ENCODE measurements at places on chromosomes 16 and 17.

DNA sequence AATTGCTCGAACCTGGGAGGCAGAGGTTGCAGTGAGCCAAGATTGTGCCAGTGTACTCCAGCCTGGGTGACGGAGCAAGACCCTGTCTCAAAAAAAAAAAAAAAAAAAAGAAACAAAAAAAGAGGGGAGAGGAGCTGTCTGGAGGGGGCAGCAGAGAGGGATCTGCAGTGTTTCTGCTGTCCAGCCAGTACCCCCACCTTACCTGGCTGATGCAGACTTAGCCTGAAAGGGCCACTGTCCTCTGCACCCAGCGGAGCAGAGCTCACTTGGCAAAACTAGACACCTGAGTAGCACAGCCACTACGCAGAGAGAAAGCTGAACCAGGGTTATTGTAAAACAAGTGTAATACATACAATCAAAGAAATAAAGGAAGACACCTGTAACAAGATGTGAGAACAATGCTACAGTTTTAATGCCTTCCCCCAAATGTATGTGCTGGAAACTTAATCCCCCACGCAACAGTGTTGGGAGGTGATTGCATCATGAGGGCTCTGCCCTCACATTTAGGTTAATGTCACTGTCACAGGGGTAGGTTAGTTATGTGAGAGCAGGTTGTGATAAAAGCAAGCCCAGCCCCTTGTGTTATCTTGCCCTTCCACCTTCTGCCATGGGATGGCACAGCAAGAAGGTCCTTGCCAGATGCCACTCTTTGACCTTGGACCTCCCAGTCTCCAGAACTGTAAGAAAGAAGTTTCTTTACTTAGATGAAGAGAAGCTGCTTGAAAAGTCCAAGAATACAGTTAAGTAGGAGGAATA lies 211.2 kb downstream of the RPTOR start:
- no peak for DNase-seq

DNA sequence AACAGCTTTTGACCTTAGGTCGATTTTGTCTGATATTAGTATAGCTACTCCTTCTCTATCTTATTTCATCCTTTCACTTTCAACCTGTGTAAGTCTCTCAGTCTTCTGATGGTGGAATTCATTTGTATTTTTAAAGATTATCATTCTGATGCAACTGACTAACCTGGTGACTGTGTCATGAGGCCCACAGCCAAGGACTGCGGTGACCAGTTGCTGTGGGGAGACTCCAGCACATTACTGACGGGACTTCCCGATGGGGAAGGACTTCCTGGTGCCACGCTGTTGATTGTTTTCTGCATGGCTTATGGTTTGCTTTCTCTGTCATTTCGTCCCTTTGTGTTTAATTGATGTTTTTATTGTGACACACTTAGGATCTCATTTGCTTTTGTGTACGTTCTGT lies 34.2 kb downstream of the RMI2 start:
- DNase-seq: no peak

GRCh38 chr16:81263470-81264220 lies 25.2 kb downstream of the BCO1 start:
- no peak for DNase-seq

DNA sequence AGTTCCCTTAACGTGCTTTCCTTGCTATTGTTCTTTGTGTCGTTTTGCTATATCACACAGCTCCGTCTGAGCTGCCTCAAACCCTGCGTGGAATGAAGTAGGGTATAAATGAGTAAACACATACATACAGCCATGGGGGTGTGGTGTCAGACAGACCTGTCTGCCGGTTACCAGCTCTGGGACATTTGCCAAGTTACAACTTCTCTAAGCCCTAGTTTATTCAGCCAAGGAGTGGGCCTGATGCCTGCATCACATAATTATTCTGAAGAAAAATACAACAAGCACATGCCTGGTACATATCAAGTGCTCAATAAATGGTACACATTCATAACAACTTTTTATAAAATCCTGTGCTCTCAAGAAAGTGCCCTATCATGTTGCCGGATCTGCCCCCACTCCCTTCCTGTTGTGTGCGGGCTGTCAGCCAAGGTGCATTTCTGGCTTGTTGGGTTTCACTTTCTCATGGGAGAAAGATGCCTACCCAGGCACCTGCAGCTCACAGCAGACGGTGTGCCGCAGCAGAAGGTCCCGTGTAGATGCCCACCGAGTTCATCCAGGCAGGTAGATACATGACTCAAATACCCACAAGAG lies 30.5 kb downstream of the SMPD3 start:
- peak; percentile 51 for DNase-seq

GRCh38 chr16:77183137-77183536 lies 7.9 kb upstream of the MON1B start:
- DNase-seq: no peak

DNA sequence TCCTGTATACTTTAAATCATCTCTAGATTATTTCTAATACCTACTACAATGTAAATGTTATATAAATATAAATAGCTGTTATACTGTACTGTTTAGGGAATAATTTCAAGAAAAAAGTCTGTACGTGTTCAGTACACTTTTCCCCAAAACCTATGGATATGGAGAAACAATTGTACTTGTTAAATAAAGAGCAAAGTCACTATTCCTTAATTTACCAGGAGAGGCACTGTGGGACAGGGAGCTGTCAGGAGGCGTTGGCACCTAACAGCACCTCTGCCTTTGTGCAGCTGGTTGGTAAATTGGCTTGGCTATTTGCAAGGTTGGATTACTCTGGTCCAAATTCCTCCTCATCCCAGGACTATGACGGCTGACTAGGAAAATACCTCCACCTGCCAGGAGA lies 28.0 kb downstream of the CRHR1 start:
- DNase-seq: no peak

DNA sequence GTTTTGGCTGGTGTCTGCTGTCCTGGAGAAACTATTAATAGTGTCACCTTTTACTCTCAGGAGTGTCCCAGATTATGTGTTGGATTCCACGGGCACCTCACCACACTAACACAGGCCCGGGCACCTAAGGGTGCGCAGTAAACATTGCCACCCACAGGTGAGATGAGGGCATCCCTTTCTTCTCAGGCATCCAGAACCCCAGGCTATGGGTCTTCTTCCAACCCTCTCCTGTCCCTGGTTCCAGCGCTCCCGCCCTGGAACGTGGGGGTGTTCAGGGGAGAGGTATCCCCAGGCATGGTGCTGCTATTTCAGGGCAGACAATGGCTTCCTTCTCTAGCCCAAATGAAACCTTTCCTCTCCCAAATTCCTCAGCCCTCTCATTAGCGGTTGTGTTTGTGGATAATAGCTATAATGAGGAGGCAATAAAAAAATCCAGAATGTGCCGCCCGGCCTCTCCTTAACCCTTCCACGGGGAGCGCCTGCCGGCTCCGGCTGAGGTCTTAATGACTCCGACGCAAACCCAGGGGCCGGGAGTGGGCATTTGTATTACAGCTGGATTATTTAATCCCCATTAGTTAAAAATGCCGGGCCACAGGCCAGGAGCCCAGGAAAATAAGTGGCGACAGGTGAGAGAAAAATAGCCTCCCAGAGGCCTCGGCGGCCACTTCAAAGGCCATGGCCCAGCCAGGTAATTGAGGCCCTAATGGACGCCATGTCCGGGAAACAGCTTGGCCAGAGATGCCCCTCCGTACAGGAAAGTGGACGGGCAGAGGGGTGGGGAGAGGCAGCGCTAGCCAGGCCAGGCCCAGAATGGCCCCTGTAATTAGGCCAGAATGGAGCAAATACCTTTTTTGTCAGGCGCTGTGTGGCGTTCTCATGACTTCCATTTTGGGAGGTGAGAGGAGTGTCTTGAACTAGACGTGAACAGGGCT lies 102.8 kb downstream of the IRX5 start:
- no peak for DNase-seq

- DNase-seq: no peak
These were observed at the start of gene SHISA6 for GRCh38 chr17:11240841-11241610. Gene SHISA6 (plus strand): TSS chr17:11241213.

GRCh38 chr17:67322042-67322787 lies 44.2 kb downstream of the PSMD12 start:
- DNase-seq: no peak

- DNase-seq: peak; percentile 53
These were observed 10.2 kb upstream of the NFATC3 start for GRCh38 chr16:68074850-68075555.

DNA sequence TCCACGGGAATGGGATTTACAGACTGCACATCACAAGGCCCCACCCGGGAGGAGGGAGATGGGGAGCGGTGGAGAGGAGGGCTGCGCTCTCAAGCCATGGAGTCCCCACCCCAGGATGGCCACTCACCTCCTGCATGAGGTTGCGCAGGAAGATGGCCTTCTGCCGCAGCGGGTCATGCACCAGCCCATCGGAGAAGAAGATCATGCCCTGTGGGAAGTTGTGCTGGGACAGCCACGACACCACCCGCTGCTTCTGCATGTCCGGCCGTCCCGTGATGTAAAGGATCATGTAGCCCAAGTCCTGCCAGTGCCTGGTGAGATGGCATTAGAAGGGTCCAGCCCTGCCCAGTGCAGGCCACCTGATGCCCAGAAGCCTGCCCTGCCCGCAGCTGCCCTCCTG lies 17.0 kb downstream of the PIMREG start:
- DNase-seq: no peak

GRCh38 chr16:85699628-85700027 lies 10.9 kb upstream of the GINS2 start:
- DNase-seq: no peak

Measured in activated gamma-delta T cell treated with anti-CD3 and anti-CD28 coated beads, Interleukin-2, amount 50 U/mL, for 16 hours (primary cell).